ENCODE measurements at places on chromosomes 1 and 21. TPM values are rescaled to one million over a fixed set of nuclear protein-coding genes. Genes with fewer than 3 reads are reported as not detected.

DNA sequence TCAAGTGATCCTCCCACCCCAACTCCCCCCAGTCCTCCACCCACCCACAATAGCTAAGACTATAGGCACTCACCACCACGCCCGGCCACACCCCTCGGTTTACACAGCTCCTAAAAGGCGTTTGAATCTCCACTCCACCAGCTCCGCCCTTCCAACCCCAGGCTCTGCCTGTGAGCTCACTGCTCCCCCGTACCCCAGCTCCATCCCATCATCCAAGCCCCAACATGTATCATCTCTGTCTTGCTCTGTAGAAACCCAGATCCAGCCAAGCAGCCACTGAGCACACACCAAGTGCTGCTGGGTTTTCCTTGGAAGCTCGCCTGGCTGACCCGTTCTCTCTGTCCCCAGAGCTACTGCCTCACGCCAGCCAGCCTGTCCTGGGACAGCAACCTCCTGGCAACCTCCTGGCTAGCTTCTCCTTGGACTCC, 12.0 kb upstream of the S100A2 start:
- DNase-seq, result no peak

The MX2 gene
- 5.4 TPM for total RNA-seq

The SYCP1 gene
- not detected for total RNA-seq

- DNase-seq, result no peak
These were observed 15.0 kb downstream of the ZNF496 start for GRCh38 chr1:247316590-247317197.

The S100A1 gene
- 17.9 TPM for total RNA-seq

DNA sequence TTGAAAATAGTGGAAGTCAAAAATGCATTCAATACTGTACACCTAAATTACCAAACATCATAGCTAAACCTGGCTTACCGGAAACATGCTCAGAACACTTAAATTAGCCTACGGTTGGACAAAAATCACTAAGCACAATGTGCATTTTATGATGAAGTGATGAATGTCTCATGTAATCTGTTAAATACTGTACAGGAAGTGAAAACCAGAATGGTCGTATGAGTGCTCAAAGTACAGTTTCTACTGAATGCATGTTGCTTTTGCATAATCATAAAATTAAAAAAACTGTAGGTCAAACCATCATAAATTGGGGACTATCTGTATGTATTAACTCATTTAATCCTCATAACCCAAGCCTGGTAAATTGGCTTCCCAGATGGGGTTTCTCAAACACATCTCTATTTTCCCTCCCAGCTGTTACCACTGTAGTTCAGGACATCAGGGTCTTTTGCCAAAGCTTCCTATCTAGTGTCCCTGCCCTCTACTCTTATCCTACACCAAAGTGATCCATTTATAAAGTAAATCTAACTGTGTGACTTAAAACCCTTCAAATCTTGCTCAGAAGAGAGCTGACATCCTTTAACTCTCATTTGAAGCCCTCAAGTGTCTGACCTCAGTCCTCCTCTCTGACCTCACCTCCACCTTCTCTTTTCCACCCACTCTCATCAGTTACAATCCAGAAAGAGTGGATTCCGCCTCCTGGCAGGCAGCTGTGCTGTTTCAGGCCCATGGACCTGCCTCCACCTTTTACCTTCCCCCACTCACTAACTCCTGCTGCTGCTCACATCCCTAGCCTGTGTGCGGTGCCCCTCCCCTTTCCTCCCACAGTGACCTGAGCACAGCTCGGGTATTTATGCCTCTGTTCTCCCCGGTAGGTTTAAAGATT, 356.4 kb upstream of the ST6GALNAC5 start:
- DNase-seq, result no peak

DNA sequence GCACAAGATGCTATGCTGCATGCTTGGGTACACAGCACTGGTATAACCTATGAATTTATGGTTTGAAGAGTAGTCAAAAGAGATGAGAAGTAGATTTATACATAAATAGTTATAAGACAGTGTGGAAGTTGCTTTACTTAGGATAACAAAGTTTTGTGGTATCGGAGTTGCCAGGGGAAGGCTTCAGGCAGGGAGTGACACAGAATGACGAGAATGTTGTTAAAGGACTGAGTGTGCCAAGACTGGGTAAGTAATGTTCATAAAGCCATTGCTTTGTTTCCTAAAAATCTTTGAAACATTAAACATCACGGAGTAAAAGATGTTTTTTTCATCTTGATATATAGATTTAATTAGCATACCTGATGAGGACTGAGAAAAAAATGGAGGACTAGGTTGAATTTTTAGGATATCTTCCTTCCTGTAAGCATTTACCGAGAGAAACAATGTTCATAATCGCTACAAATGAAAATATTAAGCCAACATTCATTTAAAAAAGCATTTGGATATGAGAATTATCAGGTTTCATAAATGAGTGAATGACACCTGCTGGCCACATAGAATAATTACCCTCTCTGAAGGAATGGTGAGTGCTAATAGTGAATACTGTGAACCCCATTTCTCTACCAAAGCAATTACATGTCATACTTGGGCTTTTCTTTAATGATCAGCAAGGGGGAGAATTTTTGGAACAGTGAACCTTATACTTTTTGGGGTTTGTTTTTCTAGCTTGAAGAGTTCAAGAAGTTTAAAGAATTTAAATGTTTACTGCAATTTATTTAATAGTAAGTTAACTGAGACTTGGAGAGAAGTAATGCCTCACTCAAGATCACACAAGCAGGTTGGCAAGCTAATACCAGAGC, 28.4 kb downstream of the EXTL2 start:
- no peak for DNase-seq

DNA sequence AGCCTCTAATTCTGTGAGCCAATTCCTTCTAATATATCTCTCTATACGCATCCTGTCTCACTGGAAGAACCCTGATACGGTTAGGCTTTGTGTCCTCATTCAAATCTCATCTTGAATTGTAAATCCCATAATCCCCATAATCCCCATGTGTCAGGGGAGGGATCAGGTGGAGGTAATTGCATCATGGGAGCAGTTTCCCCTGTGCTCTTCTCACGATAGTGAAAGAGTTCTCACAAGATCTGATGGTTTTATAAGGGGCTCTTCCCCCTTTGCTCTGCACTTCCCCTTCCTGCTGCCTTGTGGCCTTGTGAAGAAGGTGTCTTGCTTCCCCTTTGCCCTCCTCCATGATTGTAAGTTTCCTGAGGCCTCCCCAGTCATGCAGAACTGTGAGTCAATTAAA, 116.1 kb downstream of the MRPS6 start:
- DNase-seq, result no peak

DNA sequence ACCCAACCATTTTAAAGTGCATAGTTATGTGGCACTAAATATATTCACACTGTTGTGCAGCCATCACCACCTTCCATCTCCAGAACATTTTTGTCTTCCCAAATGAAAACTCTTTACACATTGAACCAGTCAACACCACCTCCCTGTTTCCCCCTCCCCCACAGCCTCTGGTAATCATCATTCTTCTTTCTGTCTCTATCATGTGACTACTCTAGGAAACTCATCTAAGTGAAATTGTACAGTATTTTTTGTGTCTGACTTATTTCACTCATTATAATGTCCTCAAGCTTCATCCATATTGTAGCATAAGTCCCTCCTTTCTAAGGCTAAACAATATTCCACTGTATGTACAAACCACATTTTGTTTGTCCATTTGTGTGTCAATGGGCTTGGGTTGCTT, 128.0 kb downstream of the RUNX1 start:
- DNase-seq, result no peak

- no peak for DNase-seq
These were observed 26.0 kb upstream of the ZRANB2 start for GRCh38 chr1:71106658-71107322.

- DNase-seq, result no peak
These were observed 478.2 kb downstream of the NPHP4 start for GRCh38 chr1:5513846-5514526.

- DNase-seq, result no peak
These were observed 668.8 kb downstream of the KIF26B start for GRCh38 chr1:245823408-245824147.

DNA sequence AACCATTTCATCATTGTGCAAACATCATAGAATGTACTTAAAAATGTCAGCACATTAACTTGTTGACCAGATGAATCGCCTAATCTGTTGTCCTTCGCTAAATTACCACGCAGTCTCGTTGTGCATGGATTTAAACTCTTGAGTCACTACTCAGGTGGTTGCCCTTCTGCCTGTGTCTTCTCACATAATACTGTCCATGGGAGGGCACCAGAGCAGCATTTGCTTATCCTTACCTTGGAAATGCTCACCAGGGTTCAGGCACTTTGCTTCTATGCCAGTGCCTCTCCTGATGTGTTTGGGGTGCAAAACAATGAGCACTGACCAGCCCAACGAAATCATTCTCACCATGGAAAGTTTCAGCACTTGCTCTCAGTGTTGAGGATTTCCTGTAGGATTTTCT, 559.9 kb downstream of the RWDD3 start:
- no peak for DNase-seq

DNA sequence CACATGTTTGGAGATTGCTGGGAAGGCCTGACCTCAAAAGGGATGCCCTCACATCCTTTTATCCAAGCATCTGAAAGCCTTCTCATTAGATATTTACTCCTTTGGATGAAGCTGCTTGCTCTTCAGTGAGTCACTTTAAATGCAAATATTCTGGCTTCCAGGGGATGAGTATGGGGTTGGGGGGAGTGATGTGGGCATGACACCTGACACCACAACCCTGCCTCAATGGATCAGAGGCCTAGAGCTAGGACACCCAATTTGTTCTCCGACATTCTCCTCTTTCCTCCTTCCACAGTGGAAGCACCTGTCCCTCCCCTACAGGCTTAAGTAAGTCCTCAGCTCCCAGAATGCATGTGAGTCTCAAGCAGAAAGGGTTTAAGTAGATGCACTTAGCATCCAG, 238.3 kb downstream of the OMA1 start:
- DNase-seq, result no peak

- DNase-seq, result no peak
These were observed 78.1 kb upstream of the COX20 start for GRCh38 chr1:244757091-244757939.

DNA sequence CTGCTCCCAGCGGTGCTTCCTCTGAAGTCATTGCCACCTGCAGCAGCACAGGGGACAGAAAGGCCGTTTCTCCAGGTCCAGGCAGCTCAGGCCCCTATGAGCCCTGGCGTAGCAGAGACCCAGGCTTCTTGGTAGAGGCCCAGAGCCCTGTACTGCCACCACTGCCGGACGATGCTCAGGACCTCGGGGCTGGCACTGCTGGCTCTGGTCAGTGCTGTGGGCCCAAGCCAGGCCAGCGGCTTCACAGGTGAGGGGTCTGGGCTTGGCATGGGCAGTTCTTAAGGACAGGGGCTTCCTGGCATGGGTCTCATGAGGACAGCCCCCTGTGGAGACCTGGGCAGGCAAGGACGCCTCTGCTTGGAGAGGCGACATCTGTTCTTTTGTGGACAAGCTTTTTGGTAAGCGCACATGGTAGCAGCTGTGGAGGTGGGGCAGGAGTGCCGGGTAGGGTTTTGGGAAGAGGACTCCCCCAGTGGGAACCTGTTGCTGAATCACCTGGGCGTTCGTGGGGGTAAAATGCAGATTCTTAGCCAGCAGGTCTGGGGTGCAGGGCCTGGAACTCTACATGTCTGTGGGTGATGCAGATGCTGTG, at the start of gene UMODL1:
Gene UMODL1, plus strand, starts transcription at position 172 of the 592 bp plus-strand sequence. Its CDS starts 0 bp downstream, at position 172.
- no peak for DNase-seq

DNA sequence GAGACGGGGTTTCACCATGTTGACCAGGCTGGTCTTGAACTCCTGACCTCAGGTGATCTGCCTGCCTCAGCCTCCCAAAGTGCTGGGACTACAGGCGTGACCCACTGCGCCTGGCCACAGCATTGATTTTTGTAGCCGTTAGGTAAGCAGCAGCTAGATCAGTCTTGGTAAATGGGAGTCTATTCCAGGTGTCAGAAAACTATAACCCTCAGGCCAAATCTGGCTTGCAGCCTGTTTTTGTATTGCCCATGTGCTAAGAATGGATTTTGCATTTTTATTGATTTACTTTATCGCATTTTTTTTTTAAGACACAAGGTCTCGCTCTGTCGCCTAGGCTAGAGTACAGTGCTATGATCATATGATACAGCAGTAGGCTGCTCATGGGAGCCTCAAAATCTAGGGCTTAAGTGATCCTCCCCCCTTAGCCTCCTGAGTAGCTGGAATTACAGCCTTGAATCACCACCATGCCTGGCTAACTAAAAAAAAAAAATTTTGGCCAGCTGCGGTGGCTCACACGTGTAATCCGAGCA, 16.6 kb upstream of the SRSF10 start:
- no peak for DNase-seq

- DNase-seq, result no peak
These were observed 26.1 kb upstream of the LAMC2 start for GRCh38 chr1:183159960-183160359.

The RPTN gene
- not detected for total RNA-seq

The RNASEL gene
- 6.0 TPM for total RNA-seq

- no peak for DNase-seq
These were observed 72.6 kb downstream of the TTC3 start for GRCh38 chr21:37145635-37146111.

DNA sequence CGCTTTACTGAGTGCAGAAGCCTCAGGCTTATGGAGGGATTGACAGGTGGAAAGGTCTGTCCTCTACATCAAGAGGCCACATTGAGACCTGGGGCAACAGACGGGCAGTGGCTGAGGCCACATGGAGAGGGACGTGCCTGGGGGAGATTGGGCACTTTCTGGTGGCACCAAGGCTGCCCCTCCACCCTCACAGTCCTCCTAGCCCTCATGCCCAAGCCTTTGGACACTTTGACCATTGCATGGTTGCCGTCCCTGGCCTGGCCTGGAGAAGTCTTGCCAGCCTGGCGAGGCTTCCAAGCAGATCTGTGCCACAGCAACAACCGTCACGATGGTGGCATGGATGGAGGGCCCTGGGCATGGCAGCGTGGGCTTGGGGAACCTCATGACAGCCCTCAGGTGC, 192.1 kb upstream of the VAMP3 start:
- no peak for DNase-seq

DNA sequence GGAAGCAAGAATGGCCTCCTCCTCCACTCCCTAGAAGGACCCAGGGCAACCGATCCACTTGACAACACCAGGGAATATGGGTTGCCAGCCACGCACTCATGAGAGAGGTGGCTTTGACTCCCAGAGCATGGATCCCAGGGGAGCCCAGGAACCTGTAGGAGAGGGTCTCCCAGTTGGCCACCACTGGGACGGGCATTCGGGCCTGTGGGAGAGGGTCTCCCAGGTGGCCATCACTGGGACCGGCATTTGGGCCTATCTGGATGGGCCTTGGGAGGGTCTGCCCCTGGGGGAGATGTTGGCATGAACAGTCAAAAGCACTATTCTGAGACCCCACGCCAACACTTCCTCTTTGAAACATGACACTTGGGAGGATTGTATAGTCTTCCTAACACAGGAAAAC, 565 bp downstream of the TFF1 start:
- DNase-seq, result no peak

- no peak for DNase-seq
These were observed 475.8 kb upstream of the OLFM3 start for GRCh38 chr1:102472520-102472919.

DNA sequence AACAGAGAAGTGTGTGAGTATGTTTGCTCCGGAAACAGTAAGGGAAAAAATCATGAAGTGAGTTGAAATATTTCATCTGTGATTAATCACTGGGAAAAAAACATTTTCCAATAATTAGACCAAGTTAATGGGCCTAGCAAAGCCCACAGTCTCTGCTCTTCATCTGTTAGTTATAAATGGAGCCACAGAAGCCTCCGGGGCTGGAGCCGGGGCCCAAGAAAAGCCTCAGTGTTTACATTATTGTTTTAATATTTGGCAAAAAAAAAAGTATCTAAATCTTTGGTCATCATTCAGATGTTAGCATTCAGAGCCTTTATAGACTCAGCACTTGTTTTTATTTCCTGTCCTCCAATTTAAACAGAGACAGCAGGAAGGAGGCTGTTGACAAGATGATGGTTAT, 115.0 kb downstream of the UBE2U start:
- peak; percentile 60 for DNase-seq

- DNase-seq, result no peak
These were observed 253.1 kb upstream of the FGGY start for GRCh38 chr1:59043796-59044195.

The CLCA1 gene
- 0.11 TPM for total RNA-seq

Data from esophagus muscularis mucosa (tissue), 4 donors.